ENCODE measurements at places on chromosomes 5 and 9. TPM values are rescaled to one million over a fixed set of nuclear protein-coding genes. Genes with fewer than 3 reads are reported as not detected.

- H3K4me1 ChIP-seq: no peaks in the 10 kb centered on the region
- H3K27ac ChIP-seq: no peak overlapping the region
- no peak for DNase-seq
- no peaks in the 10 kb centered on the region for H3K27me3 ChIP-seq
- H3K4me3 ChIP-seq: no peak overlapping the region
These were observed 73.1 kb upstream of the FST start for GRCh38 chr5:53407373-53407772.

GRCh38 chr9:100449420-100449819 is 22.5 kb downstream of the MSANTD3 start:
- peaks cover 2% of the 10 kb centered on the region for H3K4me1 ChIP-seq
- H3K27ac ChIP-seq: peak overlapping the region; percentile 42
- peaks cover 32% of the 10 kb centered on the region for H3K36me3 ChIP-seq
- H3K27me3 ChIP-seq: no peaks in the 10 kb centered on the region

The PSD2 gene
- 0.18 TPM for total RNA-seq

DNA sequence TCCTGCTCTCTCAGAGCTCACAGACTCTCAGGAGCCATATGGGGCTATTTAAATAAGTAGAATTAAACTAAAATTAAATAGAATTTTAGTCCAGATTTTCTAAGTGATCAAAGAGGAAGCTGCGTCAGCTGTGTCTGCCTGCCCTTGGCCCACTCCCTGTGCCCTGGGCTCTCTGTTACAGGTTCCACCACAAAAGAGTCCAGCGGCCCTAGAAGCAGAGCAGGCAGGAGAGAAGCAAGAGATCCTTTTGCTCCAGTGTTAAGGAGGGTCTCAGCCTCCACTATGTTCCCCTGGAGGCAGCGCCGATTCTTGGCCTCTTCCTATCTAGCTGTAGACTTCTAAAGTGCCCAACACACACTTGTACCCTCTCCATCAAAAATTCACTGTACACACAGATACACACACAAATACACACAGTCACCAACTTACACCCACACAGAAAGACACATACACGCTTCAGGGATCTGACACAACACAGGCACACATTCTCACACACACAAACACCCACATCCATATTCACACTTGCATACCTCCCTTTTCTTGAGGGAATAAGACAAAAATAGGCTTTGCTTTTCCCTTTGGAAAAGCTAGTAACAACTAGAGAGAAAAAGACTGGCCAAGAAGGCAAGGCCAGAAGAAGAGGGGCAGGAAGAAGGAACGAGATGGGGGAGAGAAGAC is 5.5 kb upstream of the TNIP1 start:
- no peaks in the 10 kb centered on the region for H3K36me3 ChIP-seq
- no peak for DNase-seq
- peaks cover 11% of the 10 kb centered on the region for H3K27me3 ChIP-seq
- no peak overlapping the region for H3K4me3 ChIP-seq
- H3K4me1 ChIP-seq: peaks cover 10% of the 10 kb centered on the region
- H3K27ac ChIP-seq: no peak overlapping the region

DNA sequence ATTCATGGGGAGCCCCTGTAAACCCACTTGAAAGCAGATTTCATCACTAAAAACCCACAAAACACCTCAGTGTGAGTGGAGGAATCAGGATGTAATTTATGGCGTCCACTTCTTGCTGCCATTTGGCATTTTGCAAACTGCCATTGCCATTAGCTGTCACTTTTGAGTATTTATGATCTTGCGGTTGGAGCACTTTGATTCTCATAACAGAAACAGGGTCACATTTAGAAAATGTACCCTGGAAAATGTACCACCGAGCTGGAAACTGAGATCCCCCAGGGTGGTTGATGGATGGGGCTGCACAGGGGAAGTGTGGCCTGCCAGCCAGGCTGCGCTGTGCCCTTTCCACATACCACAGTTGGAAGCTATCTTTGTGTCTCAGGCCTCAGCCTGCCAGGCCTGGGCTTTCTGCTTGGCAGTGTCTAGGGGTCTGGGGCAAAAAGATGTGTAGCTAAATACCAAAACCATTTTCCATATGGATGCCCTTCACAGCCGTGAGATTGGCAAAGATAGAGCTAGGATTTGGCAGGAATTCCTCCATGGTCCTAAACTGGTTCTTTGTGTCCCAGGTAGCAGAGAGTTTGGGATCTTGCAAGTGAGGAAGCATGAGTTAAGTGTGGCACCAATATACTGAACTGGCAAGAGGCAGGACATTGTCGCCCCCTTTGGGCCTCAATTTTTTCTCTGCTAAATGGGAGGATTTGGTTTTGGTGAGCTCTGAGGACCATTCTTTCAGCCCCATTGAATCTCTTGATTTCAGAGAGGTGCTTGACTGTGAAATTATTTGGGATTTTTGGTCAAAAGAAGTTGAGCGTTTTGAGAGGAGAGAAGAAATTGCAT is 46.2 kb downstream of the GALNT10 start:
- no peak overlapping the region for H3K4me3 ChIP-seq
- no peaks in the 10 kb centered on the region for H3K27me3 ChIP-seq
- no peak overlapping the region for H3K27ac ChIP-seq
- DNase-seq: no peak
- H3K4me1 ChIP-seq: peaks cover 5% of the 10 kb centered on the region
- H3K36me3 ChIP-seq: no peaks in the 10 kb centered on the region

The NPR3 gene
- total RNA-seq: 0.89 TPM

DNA sequence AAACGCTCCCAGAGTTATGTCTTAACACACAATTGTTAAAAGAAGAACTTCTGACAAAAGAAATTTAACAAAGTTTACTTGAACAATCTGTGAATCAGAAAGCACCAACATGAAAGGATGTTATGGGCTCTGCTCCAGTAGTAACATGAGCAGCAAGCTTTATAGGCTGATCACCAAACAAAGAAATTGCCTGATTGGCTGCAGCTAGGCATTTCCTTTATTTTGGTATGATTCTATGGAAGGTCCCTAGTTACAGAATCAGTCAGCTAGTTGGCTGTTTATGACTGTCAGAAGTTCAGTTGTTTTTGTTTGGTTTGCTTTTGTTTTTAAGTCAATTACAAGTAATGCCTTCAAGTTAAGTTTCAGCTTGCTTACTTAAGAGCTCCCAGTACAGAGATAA is 102.4 kb upstream of the SMC2 start:
- no peak for DNase-seq
- no peaks in the 10 kb centered on the region for H3K36me3 ChIP-seq
- no peaks in the 10 kb centered on the region for H3K4me1 ChIP-seq
- H3K27me3 ChIP-seq: no peaks in the 10 kb centered on the region

The PDE6A gene
- not detected for total RNA-seq

The INSL4 gene
- not detected for total RNA-seq

GRCh38 chr5:119897537-119898370 is 268.4 kb downstream of the FAM170A start:
- DNase-seq: no peak
- H3K4me3 ChIP-seq: no peak overlapping the region
- H3K36me3 ChIP-seq: no peaks in the 10 kb centered on the region
